ENCODE measurements at places on chromosomes 6 and 20.
A peak's percentile ranks its signal among the peaks of the same experiment; 100 is the strongest.

DNA sequence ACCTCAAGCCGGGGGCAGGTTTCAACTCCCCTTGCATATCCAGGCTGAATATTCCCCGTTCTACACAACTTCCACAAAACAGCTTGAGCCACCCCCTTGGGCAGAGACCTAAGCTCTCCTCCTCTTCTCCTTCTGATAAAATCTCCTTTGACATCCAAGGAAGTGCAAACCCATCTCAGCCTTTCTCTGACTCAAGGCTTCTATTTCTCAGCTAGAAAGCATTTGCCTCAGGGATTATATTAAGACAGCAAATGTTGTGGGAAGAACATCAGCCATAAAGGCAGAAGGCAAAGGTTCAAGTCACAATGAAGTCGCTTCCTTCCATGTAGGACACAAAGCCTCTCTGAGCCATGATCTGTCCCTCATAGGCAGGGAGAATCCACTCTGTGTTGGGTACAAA is 386.6 kb upstream of the ARID1B start:
- DNase-seq, result no peak

DNA sequence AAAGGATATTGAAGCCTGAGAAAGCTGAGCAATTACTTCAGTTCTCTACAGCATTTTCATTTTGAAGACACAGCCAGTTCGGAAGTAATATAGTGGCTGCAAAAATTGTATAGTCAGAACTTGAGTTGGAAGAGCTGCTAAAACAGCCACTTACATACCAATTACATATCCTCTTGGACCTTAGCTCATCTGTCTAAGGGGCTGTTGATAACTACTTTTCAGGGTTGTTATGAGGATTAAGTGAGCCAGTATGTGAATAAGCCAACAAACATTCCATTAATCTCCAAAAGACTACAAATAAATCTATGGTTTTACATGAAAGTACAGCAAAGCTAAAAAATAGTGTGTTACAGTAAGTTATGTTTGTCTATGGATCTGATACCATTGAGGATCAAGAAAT is 59.7 kb downstream of the TMEM200A start:
- no peak for DNase-seq

DNA sequence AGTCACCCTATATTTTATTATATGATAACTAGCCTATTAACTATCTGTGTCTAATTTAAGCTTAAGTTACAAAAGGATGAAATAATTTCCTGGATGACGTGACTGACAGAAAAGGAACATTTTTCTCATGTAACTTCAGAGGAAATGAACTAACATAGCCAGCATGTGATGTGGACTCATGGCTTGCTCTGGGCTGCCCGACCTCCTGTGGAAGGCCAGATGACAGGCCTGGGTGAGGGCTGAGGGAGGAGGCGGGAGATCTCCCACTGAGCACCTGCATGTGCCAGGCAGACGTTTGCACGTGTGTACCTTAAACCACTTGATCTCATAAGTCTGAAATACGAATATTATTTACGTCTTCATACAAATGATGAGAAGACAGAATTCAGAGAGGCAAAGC is 321.1 kb downstream of the SYNE1 start:
- no peak for DNase-seq

GRCh38 chr6:170446841-170447560 is 106.1 kb downstream of the PSMB1 start:
- no peak for DNase-seq

DNA sequence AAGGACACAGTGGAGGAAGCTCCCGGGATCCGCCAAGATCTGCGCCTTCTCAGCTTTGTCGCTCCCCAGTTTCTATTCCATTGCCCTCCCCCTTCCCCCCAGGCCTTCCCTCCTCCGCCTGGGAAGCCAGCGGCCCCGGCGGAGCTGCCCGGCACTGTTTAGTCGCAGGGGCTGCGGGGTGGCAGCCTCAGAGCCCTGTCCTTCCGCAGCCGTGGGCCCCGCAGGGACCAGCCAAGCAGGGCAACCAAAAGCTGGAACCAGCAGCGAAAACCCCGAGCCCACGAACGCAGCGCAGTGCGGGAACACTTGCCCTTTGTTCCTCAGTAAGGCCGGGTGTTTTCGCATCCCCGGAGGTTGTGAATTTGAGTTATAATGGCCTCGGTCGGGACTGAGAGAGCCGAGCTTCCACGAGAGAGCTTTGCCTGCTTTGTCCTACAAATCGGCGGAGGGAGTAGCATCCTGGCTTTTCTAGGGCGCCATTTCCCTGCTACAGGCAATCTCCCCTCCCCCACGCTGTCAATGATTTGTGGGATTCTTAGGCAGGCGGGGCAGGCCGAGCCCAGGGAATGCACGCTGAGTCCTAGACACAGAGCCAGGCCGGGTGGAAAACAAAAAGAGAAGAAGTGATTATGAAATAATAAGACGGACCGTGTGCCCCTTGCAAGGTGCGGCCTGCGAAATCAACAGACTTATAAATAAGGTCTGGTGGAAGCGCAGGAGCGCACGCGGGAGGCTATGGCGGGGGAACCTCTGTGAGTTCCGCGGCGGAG is 4.0 kb upstream of the TUBB2B start:
- DNase-seq, result no peak

- DNase-seq, result peak; percentile 36
Observed at GRCh38 chr6:142913511-142914047, 31.4 kb downstream of the HIVEP2 start.

DNA sequence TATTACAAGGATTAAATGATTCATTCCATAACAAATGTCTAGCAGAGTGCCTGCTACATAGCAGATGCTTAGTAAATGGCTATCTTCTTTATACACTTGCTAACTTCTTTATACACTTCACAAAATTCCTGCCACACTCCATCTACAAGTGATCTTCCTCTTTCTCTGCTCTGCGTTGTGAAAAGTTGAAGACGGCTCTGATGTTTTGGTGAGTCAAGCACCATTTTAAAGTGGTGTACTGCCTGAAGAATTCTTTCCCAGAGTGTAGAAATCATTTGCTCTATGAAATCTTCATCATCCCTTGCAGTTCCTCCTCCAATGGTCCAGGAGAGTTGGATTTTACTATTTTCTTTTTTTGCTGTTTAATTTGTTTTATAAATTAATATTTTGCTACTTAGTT is 74.9 kb downstream of the TNFAIP3 start:
- no peak for DNase-seq

- no peak for DNase-seq
Observed at GRCh38 chr20:56157530-56158203, 90.9 kb upstream of the MC3R start.

Measured in stimulated activated CD4-positive, alpha-beta T cell treated with anti-CD3 and anti-CD28 coated beads, Interleukin-15, amount 100 ng/mL, for 1 hour (primary cell).